NCI-H82 (cell line): ENCODE measurements at places on chromosomes 2 and 18.

- no peak for DNase-seq
Observed at GRCh38 chr2:47086571-47086970, 68.5 kb downstream of the STPG4 start.

DNA sequence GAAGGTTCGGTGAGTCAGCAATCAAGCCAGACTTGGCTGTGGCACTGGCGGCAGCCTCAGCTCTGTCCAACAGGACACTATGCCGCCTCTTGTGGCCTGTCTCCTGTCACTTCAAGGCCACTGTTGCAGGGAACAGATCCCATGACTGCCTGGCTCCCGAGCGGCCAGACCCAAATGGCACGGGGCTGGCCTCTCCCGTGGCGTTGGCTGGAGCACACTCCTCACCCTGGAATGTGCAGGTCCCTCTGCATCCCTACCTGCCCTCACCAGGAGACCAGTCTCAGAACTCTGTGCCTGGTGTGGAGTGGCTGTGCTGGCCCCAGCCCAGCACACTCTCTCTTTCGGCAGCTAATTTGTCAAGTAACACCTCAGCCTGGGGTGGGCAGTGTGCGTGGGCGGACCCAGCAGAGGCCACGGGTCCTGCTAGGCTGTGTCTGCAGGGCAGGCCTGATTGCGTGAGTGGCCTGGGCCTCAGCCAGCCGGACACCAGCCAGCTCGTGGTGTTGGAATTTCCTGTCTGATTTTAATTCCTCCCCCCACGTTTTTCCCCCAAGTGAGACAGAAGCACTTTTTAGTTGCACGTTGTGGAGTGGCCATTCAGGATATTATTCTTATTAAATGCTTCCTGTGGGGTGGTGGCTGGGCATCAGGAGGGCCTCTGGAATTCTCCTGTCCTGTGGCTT is 179.3 kb downstream of the GLI2 start:
- no peak for DNase-seq

DNA sequence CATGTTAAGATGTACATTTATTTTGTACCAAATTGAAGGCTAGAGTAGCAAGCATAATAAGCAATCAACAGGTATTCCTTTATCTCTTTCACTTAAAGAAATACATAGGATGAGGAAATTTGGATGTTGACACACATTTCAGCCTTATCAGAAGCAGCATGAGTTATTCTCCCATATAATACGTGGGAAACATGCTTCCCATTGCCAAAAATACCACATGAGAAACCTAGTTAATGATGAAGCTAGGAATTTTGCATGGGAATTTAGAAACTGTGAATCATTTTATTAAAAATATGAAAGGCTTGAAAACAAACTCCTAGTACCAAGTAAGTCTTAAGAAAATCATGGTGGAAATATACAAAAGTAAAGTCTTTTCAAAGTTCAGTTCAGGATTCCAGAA is 751.8 kb downstream of the TSN start:
- DNase-seq = no peak

DNA sequence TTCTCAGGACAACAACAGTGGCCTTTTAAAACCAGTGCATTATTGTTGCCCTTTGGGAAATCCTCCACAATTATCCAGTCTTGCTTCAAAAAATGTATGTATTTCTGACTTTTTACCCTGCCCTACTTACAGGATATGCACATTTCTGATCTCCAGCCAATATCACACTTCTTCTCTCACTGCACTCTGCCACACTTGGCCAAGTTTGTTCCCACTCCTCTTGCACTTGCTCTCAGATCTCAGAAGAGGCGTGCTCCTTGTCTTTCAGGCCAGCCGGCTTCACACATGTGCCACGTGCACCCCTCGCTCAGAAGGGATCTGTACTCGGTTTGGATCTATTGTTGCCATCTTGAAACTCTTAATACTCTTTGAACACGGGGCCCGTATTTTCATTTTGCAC is 15.4 kb downstream of the CLUL1 start:
- no peak for DNase-seq

- DNase-seq = no peak
Observed at GRCh38 chr2:150538651-150539201, 51.3 kb upstream of the RND3 start.

DNA sequence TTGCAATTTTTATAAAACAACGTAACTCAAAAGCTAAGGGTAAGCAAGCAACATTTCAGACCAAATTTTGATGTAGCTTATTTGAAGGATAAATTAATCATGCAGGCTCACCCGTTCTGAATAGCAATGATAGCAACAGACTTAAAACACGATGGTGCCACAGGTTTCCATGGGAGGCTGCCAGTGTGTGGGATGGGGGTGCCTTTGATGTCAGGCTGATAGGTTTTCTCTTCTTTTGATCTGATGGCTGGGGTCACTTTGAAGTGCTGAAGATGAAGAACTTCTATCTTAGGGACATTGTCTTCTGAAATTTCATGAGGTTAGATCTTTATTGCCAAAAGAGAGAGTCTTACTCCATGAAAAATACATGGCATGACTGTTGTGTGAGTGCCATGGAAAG is 206.8 kb downstream of the LPIN1 start:
- no peak for DNase-seq

GRCh38 chr2:119702918-119703401 is 24.0 kb downstream of the TMEM177 start:
- DNase-seq = peak; percentile 88
